ENCODE measurements at places on chromosomes 2 and 18.

- DNase-seq = no peak
Measured at GRCh38 chr18:78138983-78139496, 840.6 kb upstream of the SALL3 start.

- DNase-seq = no peak
Measured at GRCh38 chr2:7900593-7900992, 781.3 kb upstream of the ID2 start.

GRCh38 chr2:190881084-190881597, 520 bp downstream of the GLS start:
- no peak for DNase-seq

DNA sequence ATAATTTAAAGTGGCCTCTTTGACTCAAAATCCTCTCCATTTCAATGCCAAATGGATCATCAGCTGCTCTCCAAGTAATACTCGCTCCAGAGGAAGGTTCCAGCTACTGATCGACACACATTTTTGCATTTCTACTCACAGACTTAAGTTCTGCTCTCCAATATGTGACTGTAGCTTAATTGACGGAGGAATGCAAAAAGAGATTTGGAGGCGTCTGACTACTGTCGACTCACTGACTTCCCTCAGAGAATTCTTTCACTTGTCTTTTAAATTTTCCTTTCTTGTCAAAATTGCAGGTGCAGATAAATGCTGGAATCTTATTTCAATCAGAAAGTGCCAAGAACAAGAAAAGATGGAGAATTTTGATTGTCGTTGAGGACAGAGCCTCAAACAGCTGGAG, 84.1 kb upstream of the PAPOLG start:
- no peak for DNase-seq

- peak; percentile 20 for DNase-seq
Measured at GRCh38 chr2:126657148-126657635, 1.2 kb downstream of the GYPC start.

DNA sequence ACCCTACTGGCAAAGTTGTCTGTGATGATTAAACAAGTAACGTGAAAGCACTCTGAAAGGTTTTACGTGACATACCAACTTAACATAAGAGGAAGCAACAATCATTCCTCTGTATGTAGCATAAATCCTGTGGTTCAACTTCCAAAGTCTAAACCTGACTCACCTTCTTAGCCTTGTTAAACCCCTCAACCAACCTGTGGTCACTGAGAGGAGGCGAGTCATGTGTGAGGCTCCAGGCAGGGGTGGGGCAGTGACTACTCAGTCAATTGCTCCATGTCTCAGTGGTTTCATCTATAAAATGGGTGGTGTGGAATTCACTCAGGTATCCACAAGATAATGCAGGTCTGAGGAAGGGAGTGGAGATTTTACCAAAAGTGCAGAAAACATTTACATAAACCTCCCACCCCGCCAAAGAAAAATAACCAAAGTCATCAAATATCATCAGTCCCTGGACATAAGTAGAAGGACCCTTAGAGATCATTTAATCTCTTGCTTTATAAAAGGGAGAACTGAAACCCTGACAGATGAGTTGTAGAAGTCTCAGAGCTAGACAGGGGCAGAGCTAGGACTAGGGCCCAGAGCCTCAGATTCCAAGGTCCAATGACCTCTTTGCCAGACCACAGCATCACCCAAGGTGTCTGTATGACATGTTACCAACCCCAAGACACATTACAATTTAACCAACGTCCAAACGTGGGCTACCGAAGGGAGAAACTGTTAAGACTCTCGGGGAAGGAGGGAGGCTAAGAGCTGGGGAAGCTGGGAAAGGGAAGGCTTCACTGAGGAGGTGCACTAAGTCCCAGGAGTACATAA, 3.7 kb upstream of the PCBP1 start:
- DNase-seq = peak; percentile 28

DNA sequence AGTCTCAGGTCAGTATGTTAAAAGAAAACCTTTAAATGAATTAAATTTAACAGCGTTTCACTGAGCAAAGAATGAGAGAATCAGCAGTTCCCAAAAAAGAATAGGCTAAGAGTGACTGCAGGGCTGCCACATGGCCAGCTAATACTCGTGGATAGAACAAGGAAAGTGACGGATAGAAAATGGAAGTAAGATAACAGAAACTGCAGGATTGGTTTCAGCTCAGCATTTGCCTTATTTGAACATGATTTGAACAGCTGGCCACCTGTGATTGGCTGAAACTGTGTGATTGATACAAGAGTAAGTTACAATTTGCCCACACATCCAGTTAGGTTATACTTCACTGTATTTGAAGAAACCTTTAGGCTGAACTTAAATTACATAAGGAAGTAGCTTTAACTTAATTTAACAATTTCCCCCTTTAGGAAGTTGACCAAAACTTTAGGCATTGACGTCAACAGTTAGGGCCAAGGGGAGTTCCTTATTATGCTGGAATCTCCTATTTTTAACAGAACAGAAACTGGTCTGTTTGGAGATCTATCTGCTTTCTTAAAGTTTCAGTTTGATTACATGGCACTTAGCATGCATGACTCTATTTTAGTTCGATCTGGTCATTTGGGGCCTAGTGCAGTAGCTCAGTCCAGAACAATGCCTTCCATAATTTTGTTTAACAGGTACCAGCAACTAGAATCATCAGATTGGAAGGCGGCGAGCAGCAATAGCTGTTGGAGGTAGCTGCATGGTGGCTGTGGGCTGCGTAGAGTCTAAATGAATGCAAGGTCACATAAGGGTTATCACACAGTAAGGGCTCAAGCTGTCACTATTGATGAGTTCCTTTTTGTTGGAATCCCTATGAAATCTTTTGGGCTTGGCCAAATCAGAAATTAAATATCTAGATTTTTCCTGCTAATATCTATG, 143.4 kb downstream of the TRIM43 start:
- no peak for DNase-seq

All from stimulated activated CD4-positive, alpha-beta T cell treated with anti-CD3 and anti-CD28 coated beads, Interleukin-1b, Interleukin-23, amount 100 ng/mL, for 4 hours (primary cell).